ENCODE measurements at places on chromosomes 13 and 19.

- no peak for DNase-seq
Measured at GRCh38 chr13:66774046-66774445, 456.1 kb downstream of the PCDH9 start.

- no peak for DNase-seq
Measured at GRCh38 chr19:9868983-9869617, 34.0 kb downstream of the PIN1 start.

DNA sequence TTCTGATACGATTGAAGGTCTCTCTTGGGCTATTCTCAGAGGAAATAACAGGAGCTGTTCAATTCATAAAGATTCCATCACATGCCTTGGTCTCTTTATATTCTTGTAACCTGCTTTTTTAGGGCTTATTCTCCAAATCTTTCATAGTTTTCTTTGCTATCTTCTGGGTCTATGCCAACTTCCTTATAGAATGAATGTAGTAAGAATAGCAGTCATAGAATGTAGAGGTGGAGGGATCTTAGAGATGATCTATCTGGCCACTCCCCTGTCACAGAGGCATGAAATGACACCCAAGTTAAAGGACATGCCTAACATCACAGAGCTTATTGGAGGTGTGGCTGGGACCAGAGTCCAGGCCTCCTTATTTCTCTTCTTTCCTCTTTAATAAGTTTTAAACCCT lies 13.2 kb downstream of the LCP1 start:
- DNase-seq: no peak

GRCh38 chr13:26460648-26461047 lies 96.8 kb upstream of the WASF3 start:
- DNase-seq: peak; percentile 87

- no peak for DNase-seq
Measured at GRCh38 chr19:55266404-55266803, 7.6 kb upstream of the PPP6R1 start.

GRCh38 chr13:76804801-76805200 lies 81.4 kb downstream of the KCTD12 start:
- no peak for DNase-seq

GRCh38 chr13:78319101-78319627 lies 284.2 kb downstream of the POU4F1 start:
- DNase-seq: no peak

- peak; percentile 93 for DNase-seq
Measured at GRCh38 chr19:56839652-56840450, 675 bp downstream of the PEG3 start.

GRCh38 chr19:29676586-29676985 lies 11.3 kb downstream of the PLEKHF1 start:
- DNase-seq: peak; percentile 76

- DNase-seq: no peak
Measured at GRCh38 chr13:63409791-63410351, 1994.2 kb upstream of the PCDH20 start.

DNA sequence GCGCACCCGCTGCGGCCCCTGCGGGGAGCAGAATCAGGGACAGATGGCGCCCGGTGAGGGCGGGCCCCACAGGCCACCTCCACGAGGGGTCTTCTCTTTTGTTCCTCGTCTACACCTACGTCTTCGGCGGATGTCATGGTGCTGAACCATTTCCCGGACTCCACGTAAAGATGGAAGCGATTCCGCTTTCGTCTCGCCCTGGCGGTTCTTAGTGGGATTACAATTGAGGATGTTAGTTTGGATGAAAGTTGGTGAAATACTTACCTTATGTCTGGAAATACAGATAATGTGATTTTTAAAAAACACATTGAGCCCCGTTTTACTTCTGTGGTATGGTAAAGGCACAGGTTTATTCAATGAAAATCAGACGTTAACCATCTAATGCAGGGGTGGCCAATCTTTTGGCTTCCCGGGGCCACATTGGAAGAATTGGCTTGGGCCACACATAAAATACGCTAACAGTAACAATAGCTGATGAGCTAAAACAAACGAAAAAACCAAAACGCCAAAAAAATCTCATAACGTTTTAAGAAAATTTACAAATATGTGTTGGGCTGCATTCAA lies 1.4 kb upstream of the ZMYM5 start:
- peak; percentile 45 for DNase-seq
